ENCODE measurements at places on chromosomes 16 and 17. TPM values are rescaled to one million over a fixed set of nuclear protein-coding genes. Genes with fewer than 3 reads are reported as not detected.

Gene SEZ6L2
- 70.7 TPM for total RNA-seq

Gene KLHL10
- total RNA-seq, result not detected

Gene CA7
- total RNA-seq, result not detected

Gene CCL16
- total RNA-seq, result not detected

Gene DPEP1
- total RNA-seq, result 0.18 TPM

Gene SLC22A31
- total RNA-seq, result 4.5 TPM

Gene CDK3
- total RNA-seq, result 11.9 TPM

DNA sequence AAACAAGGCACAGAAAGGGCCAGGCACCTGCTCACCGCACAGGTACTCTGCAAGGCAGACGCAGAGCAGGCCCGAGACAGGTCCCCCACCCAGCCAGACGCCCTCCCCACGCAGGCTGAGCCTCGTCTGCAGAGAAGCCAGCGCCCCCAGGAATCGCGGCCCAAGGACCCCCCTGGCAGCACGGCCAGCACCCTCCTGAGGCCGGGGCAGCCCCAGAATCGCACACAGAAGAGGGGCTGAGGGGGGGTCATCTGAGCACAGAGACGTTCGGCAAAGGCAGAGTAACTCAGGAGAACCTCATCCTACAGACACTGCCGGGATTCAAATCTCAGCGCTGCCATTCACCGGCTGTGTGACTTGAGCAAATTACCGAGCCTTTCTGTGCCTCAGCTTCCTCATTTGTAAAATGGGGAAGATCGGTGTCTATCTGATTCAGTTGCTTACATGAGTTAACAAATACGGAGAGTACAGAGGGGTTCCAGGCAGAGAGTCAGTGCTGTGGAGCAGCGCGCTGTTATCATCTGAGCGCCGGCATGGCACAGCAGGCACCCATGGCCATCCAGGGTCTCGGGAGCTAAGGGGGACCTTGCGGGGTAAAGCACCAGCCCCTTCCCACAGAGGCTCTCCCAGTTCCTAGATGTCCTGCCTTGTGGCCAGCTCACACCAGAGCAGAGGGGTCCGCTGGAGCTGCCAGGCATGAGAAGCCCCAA, 10.4 kb downstream of the EMC6 start:
- H3K4me3 ChIP-seq, result no peak overlapping the region
- H3K36me3 ChIP-seq, result no peaks in the 10 kb centered on the region
- DNase-seq, result no peak
- no peaks in the 10 kb centered on the region for H3K27me3 ChIP-seq

- H3K36me3 ChIP-seq, result peaks cover 2% of the 10 kb centered on the region
- peak overlapping the region; percentile 88 for H3K27ac ChIP-seq
- H3K27me3 ChIP-seq, result no peaks in the 10 kb centered on the region
- H3K4me3 ChIP-seq, result peak overlapping the region; percentile 80
- no peak for DNase-seq
These were observed 393 bp upstream of the PSMB10 start for GRCh38 chr16:67936880-67937605.

DNA sequence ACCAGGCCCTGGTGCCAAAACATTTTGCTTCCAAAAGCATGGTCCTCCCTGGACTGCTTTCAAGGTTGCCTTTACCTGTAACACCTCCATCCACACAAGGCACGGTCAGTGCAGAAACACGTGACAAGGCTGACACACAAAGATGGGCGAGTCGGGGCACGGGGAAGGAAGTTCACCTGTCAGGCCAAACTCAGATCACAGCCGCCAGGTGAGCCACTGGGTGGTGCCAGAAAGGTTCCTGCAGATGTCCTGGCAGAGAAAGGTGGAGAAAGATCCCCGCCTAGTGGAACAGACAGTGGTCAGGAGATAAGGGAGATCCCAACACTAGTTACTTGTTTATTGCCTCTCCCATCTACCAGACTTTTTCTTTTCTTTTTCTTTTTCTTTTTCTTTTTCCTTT, 155.3 kb downstream of the AIPL1 start:
- no peak overlapping the region for H3K4me3 ChIP-seq
- H3K4me1 ChIP-seq, result no peaks in the 10 kb centered on the region
- peak; percentile 25 for DNase-seq
- H3K27me3 ChIP-seq, result no peaks in the 10 kb centered on the region

- no peak overlapping the region for H3K27ac ChIP-seq
- H3K4me1 ChIP-seq, result no peaks in the 10 kb centered on the region
- no peak for DNase-seq
- no peaks in the 10 kb centered on the region for H3K36me3 ChIP-seq
- no peak overlapping the region for H3K4me3 ChIP-seq
- H3K27me3 ChIP-seq, result no peaks in the 10 kb centered on the region
These were observed 15.4 kb upstream of the NLRC3 start for GRCh38 chr16:3592559-3592958.

DNA sequence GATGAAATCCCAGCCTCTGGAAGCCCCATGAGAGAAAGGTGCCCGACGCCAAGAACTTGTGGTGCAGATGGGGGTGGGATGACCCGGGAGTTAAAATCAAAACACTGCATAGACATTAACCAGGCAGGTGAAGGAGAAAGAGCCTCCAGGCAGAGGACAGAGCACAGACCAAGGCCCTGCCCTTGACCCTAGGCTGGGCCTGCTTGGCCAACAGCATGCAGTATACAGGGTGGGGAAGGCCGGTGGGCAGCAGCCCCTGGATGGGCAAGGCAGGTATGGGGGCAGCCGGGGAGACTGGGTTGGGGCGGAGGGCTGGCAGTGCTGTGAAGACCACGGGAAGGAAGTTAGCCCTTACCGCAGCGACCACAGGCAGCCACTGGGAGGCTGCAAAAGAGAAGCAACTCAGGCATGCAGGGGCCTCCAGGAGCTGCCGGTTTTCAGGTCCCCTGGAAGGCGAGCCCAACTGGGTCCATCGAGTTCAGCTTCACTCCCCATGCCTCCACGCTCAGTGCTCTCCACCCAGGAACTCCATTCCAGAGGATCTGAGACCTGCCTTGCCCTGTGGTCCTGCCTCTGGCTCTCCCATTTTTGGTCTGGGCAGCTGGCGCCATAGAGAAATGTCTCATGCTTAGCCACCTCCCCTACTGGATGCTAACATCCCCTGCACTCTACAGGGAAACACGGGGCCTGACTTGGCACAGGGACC, 81.2 kb downstream of the C16orf95 start:
- no peak overlapping the region for H3K4me3 ChIP-seq
- no peaks in the 10 kb centered on the region for H3K36me3 ChIP-seq
- H3K27ac ChIP-seq, result no peak overlapping the region
- no peaks in the 10 kb centered on the region for H3K4me1 ChIP-seq

- DNase-seq, result no peak
- H3K27me3 ChIP-seq, result no peaks in the 10 kb centered on the region
- peaks cover 21% of the 10 kb centered on the region for H3K36me3 ChIP-seq
These were observed 127.1 kb downstream of the SPAG9 start for GRCh38 chr17:50993544-50993943.

GRCh38 chr17:54898576-54898975, 2.1 kb upstream of the TOM1L1 start:
- H3K36me3 ChIP-seq, result peaks cover 6% of the 10 kb centered on the region
- no peak for DNase-seq
- no peak overlapping the region for H3K27ac ChIP-seq
- H3K27me3 ChIP-seq, result no peaks in the 10 kb centered on the region
- peaks cover 13% of the 10 kb centered on the region for H3K4me1 ChIP-seq

DNA sequence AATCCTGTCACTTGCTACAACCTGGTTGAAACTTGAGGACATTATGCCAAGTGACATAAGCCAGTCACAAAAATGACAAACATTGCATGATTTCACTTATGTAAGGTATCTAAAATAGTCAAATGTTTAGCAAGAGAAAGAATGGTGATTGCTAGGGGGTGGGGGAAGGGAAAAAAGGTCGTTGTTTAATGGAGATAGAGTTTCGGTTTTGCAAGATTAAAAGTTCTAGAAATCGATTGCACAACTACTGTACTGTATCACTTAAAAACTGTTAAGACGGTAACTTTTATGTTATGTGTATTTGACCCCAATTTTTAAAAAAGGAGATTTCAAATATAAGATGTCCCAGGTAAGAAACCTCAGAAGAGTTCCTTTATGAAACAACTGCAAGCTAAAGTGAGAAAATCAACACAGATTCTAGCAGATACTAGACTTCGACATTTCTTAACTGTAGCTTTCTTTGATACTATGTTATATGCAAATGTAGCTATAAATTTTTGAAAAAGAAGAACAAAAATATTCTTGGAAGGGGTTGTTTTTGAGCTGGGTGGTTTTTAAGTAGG, 5.9 kb downstream of the MEOX1 start:
- no peaks in the 10 kb centered on the region for H3K4me1 ChIP-seq
- no peaks in the 10 kb centered on the region for H3K36me3 ChIP-seq
- H3K27me3 ChIP-seq, result no peaks in the 10 kb centered on the region
- DNase-seq, result no peak
- H3K27ac ChIP-seq, result no peak overlapping the region
- H3K4me3 ChIP-seq, result no peak overlapping the region

DNA sequence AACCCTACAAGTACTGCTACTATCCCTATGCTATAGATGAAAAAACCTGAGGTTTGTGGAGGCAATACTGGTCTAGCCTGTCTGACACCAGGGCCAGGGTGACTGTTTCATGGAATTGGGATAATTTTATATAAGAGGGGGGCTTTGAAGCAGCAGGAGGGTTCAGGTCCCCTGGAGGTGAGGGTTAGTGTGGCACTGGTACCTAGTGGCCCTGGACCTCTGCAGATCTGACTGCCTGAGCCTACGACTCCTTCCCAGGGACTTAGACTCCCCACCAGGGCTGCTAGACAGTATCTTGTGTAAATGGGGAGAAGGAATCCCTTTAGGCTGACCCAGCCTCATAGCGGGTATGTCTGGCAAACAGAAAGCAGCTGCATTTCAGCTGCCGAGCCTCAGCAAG, 6.8 kb downstream of the ADAP2 start:
- H3K4me3 ChIP-seq, result no peak overlapping the region
- H3K36me3 ChIP-seq, result no peaks in the 10 kb centered on the region
- DNase-seq, result no peak
- H3K27me3 ChIP-seq, result no peaks in the 10 kb centered on the region
- H3K4me1 ChIP-seq, result no peaks in the 10 kb centered on the region

DNA sequence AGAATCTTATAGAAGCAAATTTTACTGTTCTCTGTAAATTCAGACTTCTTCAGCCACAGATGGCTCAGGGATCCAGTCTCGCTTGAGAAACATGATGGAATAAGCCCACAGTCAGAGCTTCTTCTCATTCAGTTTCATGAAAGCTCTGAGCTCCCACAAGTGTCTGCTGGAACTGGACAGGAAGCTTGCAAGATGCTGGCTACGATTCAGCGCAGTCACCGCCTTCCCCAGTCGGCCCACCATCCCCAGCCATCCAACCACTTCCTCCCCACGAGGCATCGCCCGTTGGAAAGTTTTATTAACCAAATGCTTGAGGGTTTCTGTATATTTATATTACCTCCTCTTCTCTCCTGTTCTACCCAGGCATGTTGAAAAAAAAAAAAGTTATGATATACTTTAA, 171.7 kb downstream of the ZFHX3 start:
- no peak for DNase-seq
- H3K4me3 ChIP-seq, result no peak overlapping the region
- H3K36me3 ChIP-seq, result no peaks in the 10 kb centered on the region
- H3K27me3 ChIP-seq, result no peaks in the 10 kb centered on the region

- H3K4me3 ChIP-seq, result no peak overlapping the region
- H3K36me3 ChIP-seq, result no peaks in the 10 kb centered on the region
- DNase-seq, result no peak
- H3K4me1 ChIP-seq, result no peaks in the 10 kb centered on the region
These were observed 3.4 kb downstream of the NDRG4 start for GRCh38 chr16:58503166-58503862.

- H3K36me3 ChIP-seq, result peaks cover 4% of the 10 kb centered on the region
- H3K27me3 ChIP-seq, result no peaks in the 10 kb centered on the region
- H3K4me1 ChIP-seq, result no peaks in the 10 kb centered on the region
- H3K4me3 ChIP-seq, result peak overlapping the region; percentile 88
These were observed 678 bp upstream of the AKAP10 start for GRCh38 chr17:19978209-19978802.

GRCh38 chr16:12976936-12977335, 75.5 kb downstream of the SHISA9 start:
- H3K4me3 ChIP-seq, result no peak overlapping the region
- H3K36me3 ChIP-seq, result no peaks in the 10 kb centered on the region
- no peaks in the 10 kb centered on the region for H3K4me1 ChIP-seq
- DNase-seq, result no peak
- H3K27ac ChIP-seq, result no peak overlapping the region

DNA sequence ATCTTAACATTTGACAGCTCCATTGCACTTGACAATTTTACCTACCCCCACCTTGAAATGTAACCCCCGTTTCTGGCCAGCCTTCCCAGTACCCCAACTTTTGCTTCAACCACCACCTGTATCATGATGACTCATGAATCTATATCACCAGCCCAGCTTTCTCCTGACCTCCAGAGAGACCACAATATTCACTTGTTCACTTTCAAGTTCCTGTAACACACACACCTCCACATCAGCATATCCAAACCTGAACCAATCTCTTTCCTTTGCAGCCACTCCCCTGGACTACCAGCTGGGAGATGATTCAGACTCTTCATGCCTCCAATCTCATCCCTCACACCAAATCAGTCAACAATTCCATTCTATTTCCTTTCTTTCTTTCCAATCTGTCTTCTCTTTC, 8.0 kb downstream of the SMG6 start:
- peaks cover 2% of the 10 kb centered on the region for H3K36me3 ChIP-seq
- H3K27ac ChIP-seq, result no peak overlapping the region
- no peaks in the 10 kb centered on the region for H3K4me1 ChIP-seq

DNA sequence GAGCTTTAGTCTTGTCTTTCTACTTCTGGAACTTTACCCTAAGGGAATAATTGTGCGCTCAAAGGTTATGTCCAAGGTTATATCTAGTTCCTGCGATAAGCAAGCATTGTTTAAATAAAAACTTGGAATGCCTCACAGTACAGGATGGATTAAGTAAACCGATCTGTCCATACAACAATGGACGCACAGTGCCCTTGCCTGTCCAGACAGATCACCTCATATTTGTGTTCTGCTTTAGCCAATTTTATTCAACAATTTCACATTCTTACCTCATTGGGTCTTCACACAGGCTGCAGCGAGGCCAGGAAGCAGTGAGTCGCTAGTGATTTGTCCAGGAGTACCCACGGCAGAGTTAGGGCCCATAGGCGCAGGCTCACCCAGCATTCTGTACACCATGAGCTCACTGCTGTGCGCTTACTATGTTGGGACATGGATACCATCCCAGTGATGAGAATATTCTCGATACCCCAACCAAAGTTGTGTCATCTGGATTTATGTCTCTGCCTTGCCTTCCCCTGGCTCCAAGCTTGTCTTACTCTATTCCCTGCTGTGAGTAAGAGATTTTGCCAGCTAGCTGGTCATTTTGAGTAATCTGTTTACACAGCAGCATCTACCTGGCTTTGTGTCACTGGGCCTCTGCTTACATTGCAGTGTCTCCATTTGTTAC, 39.8 kb downstream of the USP43 start:
- no peaks in the 10 kb centered on the region for H3K27me3 ChIP-seq
- no peaks in the 10 kb centered on the region for H3K4me1 ChIP-seq
- peak; percentile 61 for DNase-seq
- H3K4me3 ChIP-seq, result no peak overlapping the region
- H3K27ac ChIP-seq, result no peak overlapping the region

Measured in Panc1 (cell line).